Kasumi-1 (cell line): ENCODE measurements at places on chromosomes 16 and 17.

GRCh38 chr16:69773260-69773947, 11.3 kb downstream of the WWP2 start:
- no peak for DNase-seq

- no peak for DNase-seq
These were observed 58.7 kb upstream of the ADORA2B start for GRCh38 chr17:15886221-15886620.

- no peak for DNase-seq
These were observed 140.1 kb downstream of the CCDC182 start for GRCh38 chr17:57604771-57605674.

- DNase-seq: no peak
These were observed 98.7 kb downstream of the NPIPB11 start for GRCh38 chr16:29307598-29308507.

GRCh38 chr16:66651965-66652364, 44.6 kb downstream of the CMTM4 start:
- no peak for DNase-seq

- DNase-seq: peak; percentile 22
These were observed 25.9 kb downstream of the OGFOD1 start for GRCh38 chr16:56477096-56477878.

- peak; percentile 98 for DNase-seq
These were observed 15.9 kb downstream of the TMEM92 start for GRCh38 chr17:50289991-50290702.

- DNase-seq: peak; percentile 93
These were observed 2.7 kb upstream of the TMIGD1 start for GRCh38 chr17:30336369-30337171.

GRCh38 chr16:17107450-17107849, 363.3 kb downstream of the XYLT1 start:
- no peak for DNase-seq

DNA sequence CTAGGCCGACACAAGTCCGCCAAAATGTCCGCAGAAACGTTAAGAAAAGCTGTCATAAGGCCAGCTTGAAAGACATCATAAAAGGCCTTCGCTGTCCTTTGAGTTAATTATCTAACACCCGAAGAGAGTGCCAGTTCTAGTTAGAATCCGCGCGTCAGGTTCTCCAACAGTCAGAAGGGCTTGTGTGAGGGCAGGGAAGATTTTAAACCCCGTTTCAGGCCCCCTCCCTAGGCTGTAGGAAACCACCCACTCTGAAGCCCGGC, 729 bp upstream of the CLTC start:
- DNase-seq: no peak

DNA sequence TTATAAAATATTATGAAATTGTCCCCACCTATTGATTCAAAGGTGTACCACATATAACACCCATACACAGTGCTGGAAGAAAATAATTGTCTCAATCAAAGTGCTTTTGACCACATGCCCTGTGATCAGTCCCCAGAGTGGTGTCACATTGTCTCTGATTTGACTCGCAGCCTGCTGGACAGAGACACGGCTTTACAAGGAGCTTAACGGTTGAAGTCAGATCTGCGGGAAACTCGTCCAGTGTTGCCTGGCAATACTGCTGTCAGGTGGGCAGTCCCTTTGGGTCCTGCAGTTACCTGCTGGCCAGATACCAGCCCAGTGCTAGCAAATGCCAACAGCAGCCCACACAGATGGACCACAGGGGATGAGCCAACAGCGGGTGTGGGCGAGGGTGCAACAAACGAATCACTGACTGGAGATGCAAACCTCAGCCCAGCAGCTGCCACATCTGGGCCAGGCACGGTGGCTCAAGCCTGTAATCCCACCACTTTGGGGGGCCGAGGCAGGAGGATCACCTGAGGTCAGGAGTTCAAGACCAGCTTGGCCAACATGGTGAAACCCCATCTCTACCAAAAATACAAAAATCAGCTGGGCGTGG, 26.2 kb upstream of the SSTR2 start:
- DNase-seq: no peak
